ENCODE measurements at places on chromosomes 7 and 10.

DNA sequence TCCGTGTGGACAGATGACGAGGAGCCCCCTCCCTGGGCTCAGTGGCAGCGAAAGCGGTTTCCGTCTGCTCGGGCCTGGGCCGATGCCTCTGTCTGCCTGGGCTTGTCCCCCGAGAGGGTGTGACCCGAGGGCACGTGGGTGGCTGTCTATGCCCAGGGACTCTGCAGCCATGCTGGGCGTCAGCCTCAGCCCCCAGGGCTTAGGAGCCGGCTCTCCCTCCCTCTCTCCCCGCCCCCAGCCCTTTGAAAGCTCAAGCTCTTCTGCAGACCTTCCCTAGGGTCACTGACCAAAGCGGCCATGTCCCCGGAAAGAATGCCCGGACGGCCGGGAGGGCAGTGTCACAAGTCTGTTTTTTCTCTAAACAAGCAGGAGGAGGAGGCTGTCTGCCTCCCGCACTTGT lies 7.1 kb downstream of the MICALL2 start:
- no peak for DNase-seq

- DNase-seq, result no peak
Observed at GRCh38 chr7:155798673-155799439, 13.4 kb downstream of the SHH start.

- DNase-seq, result no peak
Observed at GRCh38 chr10:6607778-6608177, 27.7 kb upstream of the PRKCQ start.

DNA sequence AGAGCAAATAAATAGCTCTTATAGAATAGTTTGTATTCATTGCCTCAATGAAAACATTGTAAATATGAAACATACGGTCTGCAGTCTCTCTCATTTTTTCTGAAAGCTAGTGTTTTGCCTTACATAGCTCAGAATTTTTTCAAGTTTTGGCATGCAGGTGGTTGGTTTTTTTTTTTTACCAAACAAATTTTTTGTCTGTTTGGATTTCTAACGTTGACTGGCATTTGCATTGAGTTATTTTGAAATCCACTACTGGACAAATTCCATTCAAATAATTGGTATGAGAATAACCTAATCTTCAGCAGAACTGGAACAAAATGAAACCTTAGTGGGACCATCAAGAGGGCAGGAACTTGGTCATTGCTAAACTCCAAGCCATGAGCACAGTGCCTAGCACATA lies 107.6 kb upstream of the SAMD8 start:
- no peak for DNase-seq

- DNase-seq, result no peak
Observed at GRCh38 chr7:149415391-149416071, 45.3 kb downstream of the ZNF777 start.

DNA sequence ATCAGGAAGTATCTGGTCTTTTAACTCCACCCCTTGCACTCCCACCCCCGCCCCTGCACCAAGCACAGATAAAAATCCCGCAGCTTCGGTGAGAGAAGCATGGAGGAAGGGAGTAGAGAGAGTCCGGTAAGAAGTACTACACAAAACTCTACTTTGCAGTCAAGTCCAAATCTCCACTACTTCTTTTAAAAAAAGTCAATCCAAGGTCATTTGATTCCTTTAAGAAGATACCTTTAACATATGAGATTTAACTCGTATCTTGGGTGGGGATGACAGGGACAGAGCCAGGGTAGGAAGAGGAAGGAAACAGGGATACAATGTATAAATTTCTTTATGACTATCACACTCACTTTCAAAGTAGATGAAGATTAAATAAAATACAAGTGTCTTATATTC lies 132.1 kb downstream of the NRBF2 start:
- no peak for DNase-seq

DNA sequence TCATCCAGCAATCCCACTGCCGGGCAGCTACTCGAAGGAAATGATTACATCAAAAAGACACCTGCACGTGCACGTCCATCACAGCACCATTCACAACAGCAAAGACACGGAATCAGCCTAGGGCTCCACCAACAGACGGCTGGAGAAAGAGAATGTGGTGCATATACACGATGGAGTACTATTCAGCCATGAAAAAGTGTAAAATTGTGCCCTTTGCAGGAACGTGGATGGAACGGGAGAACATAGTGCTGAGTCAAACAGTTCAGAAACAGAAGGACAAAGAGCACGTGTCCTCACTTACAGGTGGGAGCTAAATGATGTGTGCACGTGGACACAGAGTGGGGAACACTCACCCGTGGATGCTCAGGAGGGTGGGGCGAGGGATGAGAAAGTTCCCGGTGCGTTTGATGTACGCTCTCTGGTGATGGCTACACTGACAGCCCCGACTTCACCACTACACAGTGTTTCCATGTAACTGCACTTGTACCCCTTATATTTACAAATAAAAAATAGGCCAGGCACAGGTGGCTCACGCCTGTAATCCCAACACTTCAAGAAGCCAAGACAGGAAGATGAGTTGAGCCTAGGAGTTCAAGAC lies 92.0 kb downstream of the PDGFA start:
- no peak for DNase-seq

GRCh38 chr7:33798686-33799325 lies 106.5 kb upstream of the BMPER start:
- DNase-seq, result no peak

DNA sequence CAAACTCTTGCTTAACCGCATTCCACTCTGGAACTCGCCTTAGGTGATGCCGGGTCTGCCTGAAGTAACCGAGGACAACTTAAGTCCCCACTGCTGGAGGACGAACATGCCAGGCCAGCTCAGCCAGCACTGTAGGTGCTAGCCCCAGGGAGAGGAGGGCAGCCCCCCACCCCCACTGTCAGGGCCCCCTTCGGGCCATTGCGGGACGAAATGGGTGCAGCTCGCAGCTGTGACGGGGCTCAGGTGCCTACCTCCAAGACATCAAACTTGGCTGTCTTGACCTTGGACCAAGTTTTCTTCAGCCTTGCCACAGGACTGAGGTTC lies 60.4 kb downstream of the CSGALNACT2 start:
- no peak for DNase-seq

All from activated T-cell treated with anti-CD3 and anti-CD28 coated beads for 1 hour (primary cell).